Activated CD4-positive, alpha-beta T cell treated with anti-CD3 and anti-CD28 coated beads for 48 hours (primary cell): ENCODE measurements at places on chromosomes 5 and 9.

GRCh38 chr9:70421272-70422180, 7.1 kb upstream of the KLF9 start:
- peak; percentile 29 for DNase-seq

DNA sequence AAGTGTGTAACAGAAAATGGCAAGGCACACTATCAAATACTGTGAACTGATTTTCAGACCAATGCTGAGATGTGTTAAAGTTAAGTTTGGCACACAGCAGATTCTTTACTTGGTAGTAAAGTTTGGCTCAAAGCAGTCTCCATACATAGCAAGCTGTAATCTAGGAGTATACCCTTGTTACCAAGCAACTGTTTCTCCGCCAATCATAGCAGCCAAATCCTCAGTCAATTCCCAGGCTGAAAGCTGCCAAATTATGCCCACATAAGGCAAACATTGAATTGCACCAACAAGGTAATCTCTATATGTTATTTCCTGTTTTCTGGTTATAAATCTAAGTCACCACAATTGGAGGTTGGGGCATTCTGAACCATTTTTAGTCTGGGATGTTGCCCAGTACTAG, 345.7 kb downstream of the DEPDC1B start:
- DNase-seq, result no peak

- peak; percentile 77 for DNase-seq
Measured at GRCh38 chr5:139482050-139482889, at the start of gene STING1. STING1 (minus strand) TSS chr5:139482758; CDS start chr5:139481704, 1,054 bp downstream.

- DNase-seq, result no peak
Measured at GRCh38 chr9:82558855-82559630, 503.9 kb downstream of the RASEF start.

DNA sequence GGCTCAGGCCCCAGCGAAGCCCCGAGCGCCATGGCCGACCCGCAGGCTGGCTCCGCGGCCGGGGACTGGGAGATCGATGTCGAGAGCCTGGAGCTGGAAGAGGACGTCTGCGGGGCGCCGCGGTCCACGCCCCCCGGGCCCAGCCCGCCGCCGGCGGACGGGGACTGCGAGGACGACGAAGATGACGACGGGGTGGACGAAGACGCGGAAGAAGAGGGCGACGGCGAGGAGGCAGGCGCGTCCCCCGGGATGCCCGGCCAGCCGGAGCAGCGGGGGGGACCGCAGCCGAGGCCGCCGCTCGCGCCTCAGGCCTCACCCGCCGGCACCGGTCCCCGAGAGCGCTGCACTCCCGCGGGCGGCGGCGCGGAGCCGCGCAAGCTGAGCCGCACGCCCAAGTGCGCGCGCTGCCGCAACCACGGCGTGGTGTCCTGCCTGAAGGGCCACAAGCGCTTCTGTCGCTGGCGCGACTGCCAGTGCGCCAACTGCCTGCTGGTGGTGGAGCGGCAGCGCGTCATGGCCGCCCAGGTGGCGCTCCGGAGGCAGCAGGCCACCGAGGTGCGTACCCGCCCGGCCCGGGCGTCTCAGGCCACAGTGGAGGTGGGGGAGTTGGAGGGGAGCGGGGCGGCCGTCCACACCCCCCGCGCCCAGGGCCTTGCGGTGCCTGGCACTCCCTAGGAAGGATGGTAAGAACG, 1.6 kb downstream of the DMRT2 start:
- DNase-seq, result peak; percentile 58

GRCh38 chr5:104189031-104189430, 626.4 kb upstream of the NUDT12 start:
- no peak for DNase-seq

DNA sequence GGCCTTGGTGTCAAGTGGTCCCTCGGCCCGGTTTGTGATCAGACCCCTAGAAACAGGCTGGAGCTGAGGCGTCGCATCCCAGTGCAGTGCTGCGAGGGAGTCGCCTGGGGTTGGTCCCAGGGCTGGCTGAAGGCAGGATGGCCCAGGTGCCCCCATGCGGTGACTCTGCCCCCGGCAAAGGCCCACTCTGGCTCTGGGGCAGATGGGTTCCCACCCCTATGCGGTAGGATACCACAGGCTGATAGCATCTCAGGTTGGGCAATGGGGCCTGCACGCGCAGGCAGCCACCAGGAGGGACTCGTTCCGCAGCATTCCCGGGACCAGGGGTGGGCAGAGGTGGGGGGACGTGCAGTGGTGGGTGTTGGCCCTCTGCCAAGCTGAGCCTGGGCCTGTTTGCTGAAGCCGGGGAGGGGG, 86.0 kb downstream of the RXRA start:
- DNase-seq, result no peak
